ENCODE measurements at places on chromosomes 7 and 10.

DNA sequence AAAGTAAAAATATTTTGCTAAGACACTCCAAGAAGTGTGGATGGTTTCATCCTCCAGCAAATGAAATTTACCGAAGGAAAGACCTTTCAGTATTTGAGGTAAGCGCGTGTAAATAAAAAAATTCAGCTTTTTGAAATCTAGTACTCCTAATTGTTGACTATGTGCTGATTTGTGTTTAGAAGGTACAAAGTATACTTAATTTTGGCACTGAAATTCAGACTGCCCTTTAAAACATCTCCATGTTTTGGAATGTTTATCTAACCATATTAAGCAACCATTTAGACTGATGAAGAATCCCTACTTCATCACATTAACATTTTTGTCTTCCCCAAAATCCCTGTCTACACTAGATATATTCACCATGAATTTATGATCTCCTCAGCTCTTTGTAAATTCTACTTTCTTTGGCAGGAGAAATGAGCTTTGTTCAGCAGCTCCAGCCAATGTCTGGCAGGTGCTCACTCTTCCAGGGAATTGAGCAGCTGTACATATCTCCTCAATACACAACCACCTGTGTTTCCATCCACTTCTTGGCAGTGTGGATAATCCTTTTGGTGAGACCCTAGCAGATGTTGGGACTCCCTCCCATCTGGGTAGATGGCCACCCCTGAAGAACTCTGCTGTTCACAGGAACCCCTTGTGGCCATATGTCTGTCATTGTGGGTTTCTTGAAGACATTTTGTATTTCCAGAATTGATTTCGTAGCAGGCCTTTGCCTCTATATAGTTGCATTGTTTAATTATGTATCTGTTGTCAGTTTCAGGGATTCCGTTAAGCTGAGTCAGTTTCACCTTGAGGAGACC, 129.4 kb upstream of the SAMD8 start:
- DNase-seq: no peak

DNA sequence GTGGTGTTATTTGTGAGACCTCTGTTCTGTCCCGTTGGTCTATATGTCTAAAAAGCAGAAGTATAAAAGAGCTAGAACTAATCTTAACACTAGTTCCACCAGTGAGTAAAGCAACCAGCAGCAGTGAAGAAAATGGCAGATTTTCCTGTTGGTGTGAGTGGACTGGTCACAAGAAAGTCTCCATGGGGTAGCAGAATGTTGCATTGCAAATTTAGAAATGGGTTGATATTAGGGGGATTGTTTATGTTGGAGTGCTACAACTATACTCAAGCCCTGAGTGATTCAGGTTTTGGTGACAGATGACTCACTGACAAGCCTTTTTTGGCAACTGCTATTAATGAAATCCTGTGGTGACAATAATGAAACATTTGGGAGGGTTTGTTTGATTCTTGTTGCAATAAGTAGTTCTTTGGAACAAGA, 5.6 kb downstream of the AVL9 start:
- DNase-seq: peak; percentile 18

GRCh38 chr10:80204677-80205476, 460 bp downstream of the ANXA11 start:
- no peak for DNase-seq

DNA sequence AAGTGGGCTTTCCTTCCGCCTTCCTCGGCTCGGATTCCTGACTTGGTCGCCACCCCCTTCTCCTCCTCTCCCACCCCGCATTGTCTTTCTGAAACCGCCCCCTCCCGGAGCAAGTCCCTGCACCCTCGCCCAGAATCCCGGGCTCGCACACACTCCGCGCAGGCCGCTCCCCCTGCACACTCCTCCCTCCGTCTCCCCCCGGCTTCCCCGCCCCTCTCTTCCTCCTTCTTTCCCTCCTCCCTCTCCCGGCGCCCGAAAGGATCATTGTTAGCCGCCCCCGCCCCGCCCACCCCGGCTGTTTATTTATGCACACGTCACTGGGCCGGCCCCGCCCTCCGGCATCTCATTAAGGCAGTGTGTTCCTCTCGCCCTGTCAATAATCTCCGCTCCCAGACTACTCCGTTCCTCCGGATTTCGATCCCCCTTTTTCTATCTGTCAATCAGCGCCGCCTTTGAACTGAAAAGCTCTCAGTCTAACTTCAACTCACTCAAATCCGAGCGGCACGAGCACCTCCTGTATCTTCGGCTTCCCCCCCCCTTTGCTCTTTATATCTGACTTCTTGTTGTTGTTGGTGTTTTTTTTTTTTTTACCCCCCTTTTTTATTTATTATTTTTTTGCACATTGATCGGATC, at the start of gene TCF7L2:
TCF7L2 (plus strand) TSS at position 373 of the 633 bp plus-strand sequence. CDS start 510 bp downstream, outside the sequence.
- peak; percentile 50 for DNase-seq

DNA sequence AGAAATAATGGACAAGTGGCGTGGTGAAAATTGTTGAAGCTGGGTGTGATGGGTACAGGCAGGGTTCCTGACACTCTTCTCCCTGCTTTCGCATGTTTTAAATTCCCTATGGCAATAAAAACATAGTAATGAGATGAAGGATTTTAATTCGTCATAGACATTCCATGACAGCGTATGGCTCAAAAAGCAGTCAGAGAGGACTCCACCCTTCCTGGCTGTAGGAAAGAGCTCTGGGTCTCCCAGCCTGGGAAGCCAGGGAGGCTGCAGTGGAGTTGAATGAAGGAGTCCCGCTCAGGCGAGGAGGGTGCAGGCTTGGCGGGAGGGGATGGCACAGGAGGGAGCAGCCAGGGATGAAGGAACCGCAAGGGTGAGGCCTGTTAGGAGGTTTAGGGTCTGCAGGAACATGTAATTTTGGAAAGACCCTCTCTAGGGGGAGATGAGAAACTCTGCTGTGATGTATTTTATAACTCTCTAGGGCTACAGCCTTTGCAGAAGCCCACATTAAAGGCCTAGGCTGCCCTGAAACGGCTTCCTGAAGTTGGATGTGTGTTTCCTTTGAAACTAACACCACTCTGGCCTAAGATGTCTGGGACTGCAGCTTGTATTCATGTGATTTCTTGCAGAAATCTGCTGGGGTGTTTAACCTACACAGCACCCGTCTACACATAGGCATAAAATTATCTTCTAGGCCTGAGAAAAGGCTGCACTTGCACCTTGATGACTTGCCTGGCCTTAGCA, 7.6 kb upstream of the LARP4B start:
- DNase-seq: no peak

DNA sequence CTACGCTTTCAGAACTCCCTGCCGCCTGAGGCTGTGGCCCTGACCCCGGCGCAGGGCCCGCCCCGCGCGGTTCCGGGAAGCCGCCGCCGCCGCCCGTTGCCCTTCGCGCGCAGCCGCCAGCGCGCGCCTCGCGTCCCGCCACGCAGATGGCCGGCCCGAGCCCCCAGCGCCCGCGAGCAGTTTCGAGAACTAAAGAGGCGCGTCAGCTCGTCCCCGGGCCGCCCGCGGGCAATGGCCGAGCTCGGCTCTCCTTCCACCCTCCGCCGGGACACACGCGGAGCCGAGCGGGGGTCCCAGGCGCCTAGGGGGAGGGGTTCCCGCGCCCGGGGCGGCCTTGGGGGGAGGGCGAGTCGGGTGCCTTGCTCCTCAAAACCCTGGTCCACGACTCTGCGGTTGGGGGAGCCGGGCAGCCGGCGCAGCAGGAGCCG, 1.8 kb downstream of the HNRNPF start:
- peak; percentile 48 for DNase-seq

GRCh38 chr10:30863516-30864210, 168.0 kb downstream of the ZNF438 start:
- DNase-seq: no peak

Data from CD4-positive, alpha-beta T cell treated with Interleukin-15 for 4 hours (primary cell).